ENCODE measurements at places on chromosomes 5 and 9.

- DNase-seq: no peak
These were observed 26.4 kb upstream of the CTNNA1 start for GRCh38 chr5:138726848-138727247.

DNA sequence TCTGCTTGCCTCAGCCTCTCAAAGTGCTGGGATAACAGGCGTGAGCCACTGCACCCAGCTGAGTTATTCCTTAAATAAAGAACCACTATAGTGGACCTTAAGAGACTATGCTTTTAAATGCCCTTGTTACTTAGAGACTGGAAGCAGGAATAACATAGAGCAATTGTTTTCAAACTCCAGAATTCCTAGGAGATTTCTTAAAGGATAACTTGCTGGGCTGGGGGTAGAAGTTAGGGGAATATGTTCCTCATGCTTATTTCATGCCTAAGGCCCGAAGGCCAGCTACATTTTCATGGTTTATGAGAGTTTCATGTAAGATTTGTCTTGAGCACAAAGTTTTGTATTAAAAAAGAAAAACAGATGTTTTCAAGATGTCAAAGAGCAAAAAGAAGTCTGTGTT lies 48.2 kb downstream of the CSNK1A1 start:
- DNase-seq: no peak

DNA sequence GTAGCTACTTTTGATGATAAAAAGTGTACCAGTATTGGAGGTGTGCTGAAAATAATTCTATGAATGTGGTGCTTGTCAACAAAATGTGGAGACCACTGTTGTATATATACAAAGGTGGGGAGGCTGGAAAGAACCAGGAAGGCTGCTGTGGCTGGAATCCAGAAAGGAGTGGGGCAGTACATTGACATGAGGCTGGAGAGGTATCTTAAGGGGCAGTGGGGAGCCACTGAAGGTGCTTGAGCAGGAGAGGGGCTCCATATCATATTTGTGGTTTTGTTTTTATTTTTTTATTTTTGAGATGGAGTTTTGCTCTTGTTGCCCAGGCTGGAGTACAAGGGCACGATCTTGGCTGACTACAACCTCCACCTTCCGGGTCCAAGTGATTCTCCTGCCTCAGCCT lies 87.9 kb upstream of the NEURL1B start:
- no peak for DNase-seq

DNA sequence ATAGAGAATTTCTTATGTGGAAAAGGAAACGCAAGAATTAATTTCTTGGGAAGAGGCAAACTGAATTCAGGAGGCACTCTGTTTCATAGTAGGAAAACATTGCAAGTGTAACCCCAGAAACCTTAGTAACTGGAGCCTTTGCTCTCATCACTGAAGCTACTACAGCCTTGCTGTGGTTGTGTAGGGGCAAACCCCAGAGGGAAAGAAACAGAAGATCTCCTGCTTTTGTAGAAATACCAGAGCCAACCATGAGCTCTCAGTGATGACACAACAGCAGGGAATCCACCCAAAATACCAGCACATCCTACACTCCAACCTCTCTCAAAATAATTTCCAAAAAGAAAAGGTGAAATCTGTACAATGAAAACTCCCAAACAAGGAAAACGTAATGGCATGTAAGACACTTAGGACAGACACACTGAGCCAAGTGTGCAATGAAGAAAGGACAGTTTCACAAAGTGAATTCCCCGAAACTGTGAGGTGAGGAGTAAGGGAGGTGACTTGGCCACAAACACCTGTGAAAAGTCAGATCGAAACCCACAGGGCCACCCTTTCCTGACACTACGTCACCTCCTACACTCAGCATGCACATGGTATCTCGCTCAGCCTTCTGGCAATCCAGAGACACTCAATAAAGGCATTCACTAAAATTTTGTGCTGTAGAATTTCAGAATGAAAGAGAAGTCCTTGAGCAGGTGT lies 8.5 kb upstream of the ACSL6 start:
- peak; percentile 24 for DNase-seq

GRCh38 chr5:102682101-102682647 lies 72.9 kb upstream of the PAM start:
- no peak for DNase-seq

- no peak for DNase-seq
These were observed 970 bp upstream of the FUT7 start for GRCh38 chr9:137032858-137033257.

DNA sequence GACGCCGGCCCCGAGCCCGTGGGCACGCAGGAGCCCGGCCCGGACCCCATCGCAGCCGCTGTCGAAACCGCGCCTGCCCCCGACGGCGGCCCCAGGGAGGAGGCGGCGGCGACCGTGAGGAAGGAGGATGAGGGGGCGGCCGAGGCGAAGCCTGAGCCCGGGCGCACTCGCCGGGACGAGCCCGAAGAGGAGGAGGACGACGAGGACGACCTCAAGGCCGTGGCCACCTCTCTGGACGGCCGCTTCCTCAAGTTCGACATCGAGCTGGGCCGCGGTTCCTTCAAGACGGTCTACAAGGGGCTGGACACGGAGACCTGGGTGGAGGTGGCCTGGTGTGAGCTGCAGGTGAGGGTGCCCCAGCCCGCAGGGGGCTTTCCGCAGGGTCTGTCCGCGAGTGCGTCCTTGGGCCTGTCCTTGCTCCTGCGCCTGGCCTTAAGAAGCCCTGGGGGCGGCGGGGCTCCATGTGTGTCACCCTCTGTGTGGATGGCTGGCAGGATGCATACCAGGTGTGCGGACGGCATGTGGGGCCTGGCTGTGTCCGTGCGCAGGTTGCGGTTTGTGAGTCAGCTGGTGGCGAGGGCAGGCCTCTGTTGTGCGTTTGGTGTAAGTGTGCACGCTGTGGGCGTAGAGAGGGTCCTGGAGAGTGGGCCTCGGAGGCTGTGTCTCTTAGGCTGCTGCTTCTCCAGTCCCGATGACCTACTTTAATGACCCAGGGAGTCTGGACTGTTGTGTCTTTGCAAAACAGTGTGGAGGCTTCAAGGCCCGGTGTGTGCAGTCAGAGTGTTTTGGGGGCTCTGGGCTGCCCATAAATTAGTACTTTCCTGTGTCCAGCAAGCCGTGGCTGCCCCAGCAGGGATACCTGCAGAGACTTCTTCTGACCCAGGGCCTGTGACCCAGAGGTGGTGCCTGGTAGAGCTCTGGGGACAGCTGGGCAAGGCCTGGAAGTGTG lies 1.6 kb downstream of the WNK2 start:
- DNase-seq: no peak

DNA sequence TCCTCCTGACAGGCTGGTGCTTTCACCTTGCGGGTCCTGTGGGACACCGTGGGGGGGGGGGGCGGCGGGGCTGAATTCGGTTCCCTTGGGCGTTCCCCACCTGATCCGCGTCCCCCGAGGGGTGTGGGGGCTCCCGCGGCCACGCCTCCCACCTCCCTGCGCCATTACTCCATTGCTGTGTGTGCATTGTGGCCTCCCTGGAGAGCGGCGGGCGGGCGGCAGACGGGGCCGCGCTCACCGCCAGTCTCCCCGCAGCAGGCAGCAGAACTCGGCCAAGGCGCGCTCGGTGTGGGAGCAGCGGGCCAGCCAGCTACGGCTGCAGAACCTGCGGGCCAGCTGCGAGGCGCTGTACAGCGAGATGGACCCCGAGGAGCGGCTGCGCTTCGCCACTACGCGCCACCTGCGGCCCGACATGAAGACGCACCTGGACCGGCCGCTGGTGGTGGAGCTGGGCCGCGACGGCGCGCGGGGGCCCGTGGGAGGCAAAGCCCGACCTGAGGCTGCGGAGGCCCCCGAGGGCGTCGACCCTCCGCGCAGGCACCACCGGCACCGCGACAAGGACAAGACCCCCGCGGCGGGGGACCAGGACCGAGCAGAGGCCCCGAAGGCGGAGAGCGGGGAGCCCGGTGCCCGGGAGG lies 145.3 kb downstream of the CACNA1B start:
- DNase-seq: no peak

DNA sequence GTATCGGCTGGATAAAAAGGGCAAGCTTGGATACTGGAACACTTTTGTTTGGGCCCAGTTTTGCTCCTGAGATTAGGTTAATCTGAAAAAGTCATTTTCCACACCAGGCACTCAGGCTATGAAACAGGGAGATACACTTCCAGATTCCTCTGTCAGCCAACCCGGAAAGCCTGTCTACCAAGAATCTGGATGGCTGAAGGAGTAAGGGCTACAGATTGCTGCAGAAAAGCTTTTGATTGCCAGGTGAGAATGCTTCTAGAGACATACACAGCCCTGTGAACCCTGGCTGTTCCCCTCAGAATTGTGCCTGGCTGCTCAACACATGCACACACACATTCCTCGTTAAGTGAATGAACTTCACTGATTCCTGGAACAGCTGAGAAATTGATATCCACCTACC lies 114.4 kb downstream of the PSD2 start:
- no peak for DNase-seq

DNA sequence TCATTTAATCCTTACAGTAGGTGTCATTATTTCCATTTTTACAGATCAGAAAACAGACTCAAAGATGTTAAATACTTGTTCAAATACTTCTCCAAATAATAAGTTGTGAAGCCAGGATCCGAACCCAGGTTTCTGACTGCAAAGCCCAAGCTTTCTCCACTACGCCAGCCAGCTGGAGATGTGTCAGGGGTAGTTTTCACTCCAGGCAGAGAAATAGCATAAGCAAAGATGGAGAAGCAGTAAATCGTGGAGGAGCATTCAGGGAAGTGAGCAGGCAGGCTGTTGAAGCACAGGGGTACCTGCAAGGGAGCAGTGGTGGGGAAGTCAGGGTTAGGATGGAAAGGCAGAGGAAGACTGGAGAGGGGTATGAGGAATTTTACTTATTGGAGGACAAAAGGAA lies 2.9 kb downstream of the TLN1 start:
- DNase-seq: no peak

GRCh38 chr5:158642879-158643278 lies 456.8 kb downstream of the EBF1 start:
- no peak for DNase-seq

DNA sequence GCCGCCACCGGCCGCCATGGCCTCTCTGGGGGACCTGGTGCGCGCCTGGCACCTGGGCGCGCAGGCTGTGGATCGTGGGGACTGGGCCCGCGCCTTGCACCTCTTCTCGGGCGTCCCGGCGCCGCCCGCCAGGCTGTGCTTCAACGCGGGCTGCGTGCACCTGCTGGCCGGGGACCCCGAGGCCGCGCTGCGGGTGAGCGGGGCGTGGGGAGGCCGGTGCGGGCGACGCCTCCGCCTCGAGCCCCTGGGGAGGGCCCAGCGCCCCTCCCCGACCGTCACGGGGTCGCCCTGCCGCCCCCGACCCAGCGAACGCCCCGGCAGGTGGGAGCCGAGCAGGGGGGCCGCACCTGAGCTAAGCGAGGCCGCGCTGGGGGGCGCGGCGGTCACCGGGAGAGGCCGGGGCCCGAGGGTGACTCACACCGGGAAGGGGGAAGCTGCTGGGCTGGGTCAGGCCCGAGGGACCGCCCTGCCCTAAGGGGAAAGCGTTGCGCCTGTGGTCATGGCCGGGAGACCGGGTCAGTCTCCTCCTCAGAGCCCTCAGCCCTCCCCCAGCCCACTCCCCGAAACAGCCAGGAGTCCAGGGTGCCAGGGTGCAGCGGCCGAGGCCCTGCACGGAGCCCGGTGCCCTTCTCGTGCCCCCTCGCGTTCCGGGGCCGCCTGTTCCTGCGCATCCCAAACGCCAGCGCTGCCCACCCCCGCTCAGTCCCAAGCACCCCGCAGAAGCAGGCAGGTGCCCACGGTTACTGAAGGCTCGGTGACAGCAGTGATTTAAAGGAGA lies 510 bp downstream of the NOXA1 start:
- no peak for DNase-seq

GRCh38 chr9:30362373-30362772 lies 2022.1 kb upstream of the ACO1 start:
- no peak for DNase-seq
